ENCODE measurements at places on chromosomes 6 and 20.

- peak; percentile 97 for DNase-seq
Observed at GRCh38 chr6:158219228-158219627, 51.1 kb downstream of the GTF2H5 start.

DNA sequence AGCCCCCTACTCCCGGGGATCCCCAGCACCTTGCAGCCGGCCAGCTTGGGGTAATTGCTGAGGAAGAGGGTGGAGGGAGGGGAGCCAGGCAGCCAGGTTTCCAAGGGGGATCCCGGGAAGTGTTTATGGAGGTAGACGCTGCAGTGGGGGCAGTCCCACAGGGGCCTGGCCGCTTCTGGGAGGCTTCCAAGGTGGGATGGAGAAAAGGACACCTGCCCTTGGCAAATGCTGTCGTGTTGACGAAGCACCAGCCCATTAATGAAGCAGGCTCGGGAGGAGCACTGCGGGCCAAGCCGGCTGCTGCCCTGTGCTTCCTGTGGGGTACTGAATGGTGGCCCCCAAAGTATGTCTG lies 82.4 kb downstream of the TMEM242 start:
- no peak for DNase-seq

GRCh38 chr6:153044295-153044694 lies 41.8 kb upstream of the MTRF1L start:
- DNase-seq = peak; percentile 14

DNA sequence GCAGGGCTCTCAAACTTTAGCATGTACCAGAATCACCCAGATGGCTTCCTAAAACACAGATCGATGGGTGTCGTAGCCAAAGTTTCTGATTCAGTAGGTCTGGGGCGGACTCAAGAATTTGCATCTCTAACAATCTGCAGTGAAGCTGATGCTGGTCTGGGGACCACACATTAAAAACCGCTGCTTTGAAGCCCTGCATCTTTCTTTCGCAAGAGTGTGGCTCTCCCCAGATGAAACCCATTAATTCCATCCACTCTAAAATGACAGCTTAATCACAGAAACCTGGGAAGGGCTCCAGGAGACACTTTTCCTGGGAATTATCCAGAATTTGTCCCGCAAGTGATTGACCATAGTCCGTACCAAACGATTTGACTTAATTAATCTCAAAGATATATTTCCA lies 319.8 kb upstream of the PLCB4 start:
- no peak for DNase-seq

- DNase-seq = no peak
Observed at GRCh38 chr6:109048176-109048575, 46.5 kb downstream of the SESN1 start.

GRCh38 chr20:45953672-45954071 lies 18.3 kb downstream of the ZNF335 start:
- no peak for DNase-seq

DNA sequence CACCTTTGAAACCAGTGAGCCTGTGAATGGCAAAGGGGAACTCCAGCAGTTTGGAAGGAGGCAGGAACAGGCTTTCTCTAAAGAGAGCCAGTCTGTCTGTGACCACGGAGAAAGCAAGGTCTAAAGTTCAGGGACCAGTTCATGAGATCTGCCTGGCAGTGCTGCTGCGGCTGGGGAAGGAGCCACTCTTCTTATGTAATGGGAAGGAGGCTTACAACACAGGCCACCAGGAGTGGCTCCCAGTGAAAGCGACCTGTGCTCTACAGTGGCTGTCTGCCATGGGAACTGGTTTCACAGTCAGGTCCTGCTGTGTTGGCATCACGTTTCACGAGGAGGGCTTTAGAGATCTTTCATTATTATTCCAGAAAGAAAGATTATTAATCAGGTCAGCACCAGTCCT lies 291.9 kb upstream of the PRDM1 start:
- no peak for DNase-seq

DNA sequence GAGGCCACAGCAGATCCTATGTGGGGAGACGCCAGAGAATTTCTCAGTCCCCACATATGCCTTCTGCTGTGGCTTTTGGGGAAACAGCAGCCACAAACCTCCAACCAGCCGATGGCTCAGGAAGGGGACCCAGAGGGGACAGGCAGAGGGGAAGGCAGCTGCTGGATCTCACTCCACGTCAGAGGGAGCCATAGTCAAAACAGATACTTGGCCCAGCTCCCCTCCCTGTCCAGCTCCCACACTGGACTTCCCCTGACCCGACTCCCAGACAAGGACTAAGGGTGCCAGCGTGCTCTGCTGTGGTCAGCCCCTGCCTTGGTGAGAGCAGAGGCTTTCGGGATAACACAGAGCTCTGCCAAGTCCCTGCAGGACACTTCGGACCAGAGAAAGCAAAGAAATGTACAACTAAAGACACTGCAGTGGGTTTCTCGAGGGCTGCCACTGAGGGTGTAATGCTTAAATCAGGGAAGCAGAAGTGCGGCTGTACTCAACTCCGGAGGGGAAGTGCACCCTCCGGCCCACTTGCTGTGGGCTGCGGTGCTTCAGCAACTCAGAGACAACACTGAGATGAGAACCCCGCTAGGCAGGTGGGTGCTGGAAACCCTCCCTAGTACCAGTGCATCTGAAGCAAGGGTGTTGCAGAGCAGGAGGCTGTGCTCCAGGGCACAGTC lies 47.2 kb downstream of the RRBP1 start:
- no peak for DNase-seq

DNA sequence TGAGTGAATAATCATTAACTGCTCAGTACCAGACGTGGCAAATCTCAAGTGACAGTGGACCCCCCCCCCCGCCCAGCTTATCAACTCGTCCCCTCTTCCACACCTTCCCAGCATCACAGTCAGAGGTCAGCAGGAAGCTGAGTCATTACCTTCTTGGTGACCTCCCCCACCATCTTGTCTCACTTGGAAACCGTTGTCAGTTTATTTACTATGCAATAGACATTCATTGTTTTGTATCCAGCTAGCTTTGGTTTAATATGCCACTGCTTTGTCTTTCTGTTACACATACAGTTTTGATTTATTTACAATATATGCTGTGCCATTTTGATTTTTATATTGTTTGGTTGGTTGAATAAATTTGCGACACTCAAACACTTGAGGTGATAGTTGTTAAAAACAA lies 158.1 kb downstream of the QKI start:
- DNase-seq = peak; percentile 36

- DNase-seq = no peak
Observed at GRCh38 chr6:87826424-87826823, 124.4 kb upstream of the AKIRIN2 start.

GRCh38 chr6:53201270-53201669 lies 52.6 kb upstream of the GCM1 start:
- no peak for DNase-seq

- no peak for DNase-seq
Observed at GRCh38 chr6:20686142-20686541, 151.9 kb downstream of the CDKAL1 start.

DNA sequence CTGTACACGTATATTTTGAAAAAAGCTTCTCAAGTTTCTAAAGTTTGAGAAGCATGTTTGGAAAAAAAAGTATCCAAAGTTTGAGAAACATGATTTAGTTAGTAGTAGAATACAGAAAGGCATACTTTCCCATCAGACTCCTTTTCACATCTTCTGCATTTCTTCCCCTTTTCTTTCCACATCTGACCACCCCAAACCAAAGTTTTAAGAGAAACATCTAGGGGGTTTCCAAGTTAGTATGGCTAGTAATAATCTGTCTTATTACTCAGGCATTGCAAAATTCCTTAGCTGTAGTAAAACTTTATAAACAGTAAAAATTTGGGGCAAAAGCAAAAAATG lies 63.0 kb upstream of the IL20RA start:
- DNase-seq = no peak

GRCh38 chr20:58169450-58169849 lies 59.0 kb downstream of the ANKRD60 start:
- no peak for DNase-seq

DNA sequence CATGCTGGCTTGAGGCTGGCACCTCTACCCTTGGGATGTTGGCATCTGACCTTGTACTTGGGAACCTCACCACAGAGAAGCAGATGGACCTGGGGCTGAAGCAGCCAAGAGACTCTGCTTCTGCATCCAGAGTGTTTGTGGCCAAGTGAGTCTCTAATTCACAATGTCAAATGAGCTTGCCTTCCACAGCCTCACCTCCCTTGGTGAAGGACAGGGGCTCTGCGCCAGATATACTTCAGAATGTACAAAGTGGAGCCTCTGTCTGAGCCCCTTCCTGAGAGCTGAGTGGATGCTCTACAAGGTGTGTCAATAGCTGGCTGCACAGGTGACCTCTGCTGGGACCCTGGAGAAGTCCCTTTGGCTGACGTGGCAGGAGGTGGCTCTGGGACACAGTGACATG lies 508.9 kb downstream of the CDH26 start:
- no peak for DNase-seq

- no peak for DNase-seq
Observed at GRCh38 chr20:2065099-2065498, 36.5 kb upstream of the STK35 start.

DNA sequence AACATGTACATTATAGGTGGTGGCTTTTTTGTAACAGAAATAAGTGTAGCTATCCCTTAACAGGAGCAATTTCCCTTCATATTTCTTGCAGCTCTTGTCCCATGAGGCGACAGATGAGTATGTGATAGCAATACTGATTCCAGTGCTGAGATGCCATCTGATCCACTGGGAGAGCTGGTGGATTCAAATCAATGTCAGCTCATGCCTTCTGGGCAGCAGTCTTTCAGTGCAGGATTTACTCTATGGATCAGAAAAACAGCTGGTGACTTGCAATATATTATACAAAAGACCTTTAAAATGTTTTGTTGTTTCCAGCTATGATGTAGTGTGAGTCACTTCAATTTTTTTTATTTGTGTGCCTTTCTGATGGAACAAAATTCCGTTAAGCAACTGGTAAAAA lies 259.9 kb upstream of the SASH1 start:
- DNase-seq = no peak

GRCh38 chr6:45156075-45156474 lies 172.1 kb upstream of the RUNX2 start:
- DNase-seq = peak; percentile 8

DNA sequence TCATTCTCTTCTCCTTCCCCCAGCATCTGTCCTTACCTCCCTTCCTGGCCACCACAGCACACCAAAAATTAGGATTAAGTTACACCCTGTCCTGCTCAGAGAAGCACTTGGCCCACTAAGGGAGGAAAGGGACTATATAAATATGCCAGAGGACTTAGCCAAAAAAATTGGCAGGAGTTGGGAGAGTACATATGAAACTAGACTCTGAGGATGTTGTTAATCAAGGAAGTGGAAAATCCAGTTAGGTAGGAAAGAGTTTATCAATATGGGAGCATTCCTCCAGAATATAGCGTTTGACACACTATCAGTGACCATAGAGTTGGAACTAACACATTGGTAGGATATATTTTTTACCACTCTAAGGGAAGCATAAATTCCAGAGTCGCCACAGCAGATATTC lies 57.3 kb upstream of the TSHZ2 start:
- DNase-seq = no peak

DNA sequence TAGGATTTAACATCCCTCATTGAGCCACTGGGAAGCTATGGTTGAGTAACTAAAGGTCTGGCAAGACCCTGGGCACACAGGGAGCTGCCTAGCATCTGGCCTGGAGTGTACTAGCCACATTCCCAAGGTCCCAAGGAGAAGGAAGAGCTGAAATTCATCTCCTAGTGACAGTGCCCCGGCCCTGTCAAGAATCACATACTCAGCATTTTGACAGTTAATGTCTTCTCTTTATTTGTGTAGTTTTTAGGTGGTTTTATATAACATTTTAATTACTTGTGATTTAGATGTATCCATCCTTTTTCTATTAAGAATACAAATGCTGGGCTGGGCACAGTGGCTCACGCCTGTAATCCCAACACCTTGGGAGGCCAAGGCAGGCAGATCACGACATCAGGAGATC lies 40.4 kb downstream of the ALDH5A1 start:
- no peak for DNase-seq

- peak; percentile 51 for DNase-seq
Observed at GRCh38 chr6:81362246-81362645, 390.2 kb downstream of the TENT5A start.

- no peak for DNase-seq
Observed at GRCh38 chr6:170153436-170154319, 137.2 kb downstream of the DLL1 start.

DNA sequence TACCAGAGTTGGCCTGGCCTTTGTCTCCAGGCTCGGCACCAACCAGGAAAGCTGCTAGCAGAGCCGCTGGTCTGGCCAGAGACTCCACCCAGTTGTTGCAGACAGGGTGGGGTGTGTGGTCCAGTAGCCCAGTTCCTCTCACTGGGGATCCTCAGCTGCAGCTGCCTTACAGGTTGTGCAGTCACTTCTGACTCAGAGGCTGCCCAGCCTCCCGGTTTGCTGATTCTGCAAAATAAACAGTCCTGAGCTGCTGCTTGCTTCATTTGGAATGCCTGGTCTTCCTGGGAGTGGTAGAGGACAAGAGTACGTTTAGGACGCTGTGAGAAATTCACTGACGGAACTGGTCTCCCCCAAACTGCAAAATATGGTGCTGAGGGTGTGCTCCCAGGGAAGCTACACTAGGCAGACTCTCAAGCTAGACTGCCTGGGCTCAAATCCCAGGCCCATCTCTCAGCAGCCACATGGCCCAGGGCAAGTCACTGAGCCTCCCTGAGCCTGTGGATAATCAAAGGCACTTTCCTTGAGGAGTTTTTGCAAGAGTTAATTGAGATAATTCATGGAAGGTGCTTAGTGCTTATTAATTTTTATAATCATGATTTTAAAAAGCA lies 246.1 kb downstream of the TFAP2C start:
- DNase-seq = peak; percentile 15

DNA sequence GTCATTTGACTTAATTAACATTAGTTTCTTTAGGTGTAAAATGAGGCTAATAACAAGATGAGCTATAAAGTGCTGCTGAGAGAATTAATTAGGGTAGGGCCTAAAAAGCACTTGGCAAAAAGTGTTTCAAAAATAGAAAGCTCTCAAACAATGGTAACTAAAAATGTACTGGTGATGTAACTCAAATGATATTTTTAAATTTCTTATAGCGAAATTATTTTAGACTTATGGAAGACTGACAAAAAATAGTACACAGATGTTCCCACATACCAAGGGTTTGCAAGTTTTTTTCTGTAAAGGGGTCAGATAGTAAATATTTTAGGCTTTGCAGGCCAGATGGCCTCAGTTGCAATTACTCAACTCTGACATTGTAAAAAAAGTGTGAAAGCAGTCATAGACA lies 190.7 kb upstream of the UFL1 start:
- DNase-seq = no peak

- DNase-seq = no peak
Observed at GRCh38 chr6:40720375-40720748, 133.2 kb upstream of the LRFN2 start.

GRCh38 chr20:46132705-46133120 lies 14.6 kb downstream of the CD40 start:
- DNase-seq = peak; percentile 71

DNA sequence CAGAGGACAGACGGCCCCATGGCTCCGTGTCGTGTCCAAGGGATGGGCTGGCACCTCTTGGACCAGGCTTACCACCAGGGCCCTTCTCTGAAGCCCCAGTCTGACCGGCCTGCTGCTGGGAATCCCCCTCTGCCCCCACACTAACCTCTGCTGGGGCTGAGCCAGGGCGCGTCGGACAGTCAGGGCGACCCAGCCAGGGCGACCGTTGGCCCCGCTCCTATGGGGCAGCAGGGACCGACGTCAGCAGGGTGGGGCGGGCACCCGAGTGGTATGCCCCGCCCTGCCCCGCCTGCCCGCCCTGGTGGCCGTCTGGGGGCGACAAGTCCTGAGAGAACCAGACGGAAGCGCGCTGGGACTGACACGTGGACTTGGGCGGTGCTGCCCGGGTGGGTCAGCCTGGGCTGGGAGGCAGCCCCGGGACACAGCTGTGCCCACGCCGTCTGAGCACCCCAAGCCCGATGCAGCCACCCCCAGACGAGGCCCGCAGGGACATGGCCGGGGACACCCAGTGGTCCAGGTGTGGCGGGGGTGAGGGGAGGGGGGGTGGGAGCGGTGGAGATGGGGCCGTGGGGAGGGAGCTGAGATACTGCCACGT lies at the start of gene SLC17A9:
Gene SLC17A9, plus strand, starts transcription at position 337 of the 595 bp plus-strand sequence. Its CDS starts 122 bp downstream, at position 459.
- peak; percentile 36 for DNase-seq

Data from cardiac fibroblast (primary cell).